ENCODE measurements at places on chromosomes 16 and 17.

DNA sequence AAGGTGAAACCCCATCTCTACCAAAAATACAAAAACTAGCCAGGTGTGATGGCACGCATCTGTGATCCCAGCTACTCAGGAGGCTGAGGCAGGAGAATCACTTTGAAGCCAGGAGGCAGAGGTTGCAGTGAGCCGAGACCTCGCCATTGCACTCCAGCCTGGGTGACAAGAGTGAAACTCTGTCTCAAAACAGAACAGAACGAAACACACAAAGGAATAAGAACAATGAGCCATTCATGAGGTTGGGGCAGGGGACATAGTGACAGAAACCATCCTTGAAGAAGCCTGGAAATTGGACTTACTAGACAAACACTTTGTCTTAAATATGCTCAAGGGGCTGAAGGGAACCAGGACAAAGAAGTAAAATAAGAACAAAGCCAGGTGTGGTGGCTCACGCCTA is 39.4 kb downstream of the WDR45B start:
- no peak for DNase-seq

GRCh38 chr16:89993971-89994370 is 25.3 kb downstream of the DBNDD1 start:
- DNase-seq: no peak

DNA sequence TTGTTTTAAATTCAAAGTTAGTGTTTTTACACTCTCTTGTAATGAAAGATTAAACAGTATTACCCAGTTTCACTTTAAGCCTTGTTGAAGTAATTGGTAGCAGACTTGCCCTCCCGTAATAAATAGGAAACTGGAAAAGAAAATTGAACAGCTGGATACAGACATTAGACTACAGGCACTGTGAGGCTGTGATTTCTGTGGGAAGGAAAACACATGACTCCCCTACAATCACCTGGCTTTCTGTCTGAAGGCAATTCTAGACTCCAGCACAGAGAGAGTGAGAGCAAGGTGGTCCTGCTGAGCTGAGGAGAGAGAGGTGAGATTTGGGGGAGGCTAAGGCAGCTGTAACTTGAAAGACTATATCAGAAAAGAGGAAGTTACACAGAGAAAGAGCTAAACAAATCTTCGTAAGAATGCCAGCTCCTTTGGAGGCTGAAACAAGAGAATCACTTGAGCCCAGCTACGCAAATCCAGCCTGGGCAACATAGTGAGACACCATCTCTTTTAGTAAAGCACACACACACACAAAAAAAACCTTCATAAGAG is 57.8 kb upstream of the CDYL2 start:
- DNase-seq: no peak

DNA sequence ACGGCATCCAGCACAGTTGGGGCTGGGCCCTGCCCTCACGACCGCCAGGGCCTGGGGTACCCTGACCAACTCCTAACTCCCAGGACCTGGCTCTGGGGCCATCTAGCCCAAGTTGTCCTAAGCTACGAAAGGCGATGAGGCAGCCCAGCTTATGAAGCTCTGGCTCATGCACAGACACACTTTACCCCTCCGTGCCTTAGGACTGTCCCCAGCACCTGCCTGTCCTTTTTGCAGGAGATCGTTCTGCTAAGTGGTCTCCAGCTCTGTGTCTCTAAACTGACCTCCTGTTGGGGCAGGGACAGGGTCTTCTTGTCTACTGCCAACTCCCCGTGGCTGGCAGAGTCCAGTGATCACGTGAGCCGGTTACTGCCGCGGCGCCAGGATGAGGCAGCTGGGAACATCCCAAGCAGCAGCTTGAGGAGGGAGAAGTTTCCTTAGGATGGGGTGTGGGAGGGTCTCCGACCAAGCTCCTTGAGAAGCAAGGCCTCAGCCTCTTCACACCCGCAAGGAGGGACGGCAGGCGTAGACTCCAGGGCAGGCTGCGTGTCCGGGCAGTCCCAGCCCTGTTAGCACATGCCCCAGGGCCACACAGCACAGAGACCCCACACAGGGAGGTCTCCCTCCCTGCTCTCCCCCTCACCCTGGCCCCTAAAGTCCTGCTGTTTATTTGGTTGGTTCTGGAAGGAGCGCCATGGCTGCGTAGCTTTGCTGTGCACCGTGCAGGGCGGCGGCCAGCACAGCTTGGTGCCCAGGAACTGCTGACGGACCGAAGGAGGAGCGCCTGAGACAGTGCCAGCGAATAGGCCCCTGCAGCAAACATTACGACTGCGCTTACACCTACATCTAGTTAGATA is 16.4 kb upstream of the METRNL start:
- peak; percentile 8 for DNase-seq

- no peak for DNase-seq
These were observed 90.7 kb downstream of the WWP2 start for GRCh38 chr16:69852815-69853214.

DNA sequence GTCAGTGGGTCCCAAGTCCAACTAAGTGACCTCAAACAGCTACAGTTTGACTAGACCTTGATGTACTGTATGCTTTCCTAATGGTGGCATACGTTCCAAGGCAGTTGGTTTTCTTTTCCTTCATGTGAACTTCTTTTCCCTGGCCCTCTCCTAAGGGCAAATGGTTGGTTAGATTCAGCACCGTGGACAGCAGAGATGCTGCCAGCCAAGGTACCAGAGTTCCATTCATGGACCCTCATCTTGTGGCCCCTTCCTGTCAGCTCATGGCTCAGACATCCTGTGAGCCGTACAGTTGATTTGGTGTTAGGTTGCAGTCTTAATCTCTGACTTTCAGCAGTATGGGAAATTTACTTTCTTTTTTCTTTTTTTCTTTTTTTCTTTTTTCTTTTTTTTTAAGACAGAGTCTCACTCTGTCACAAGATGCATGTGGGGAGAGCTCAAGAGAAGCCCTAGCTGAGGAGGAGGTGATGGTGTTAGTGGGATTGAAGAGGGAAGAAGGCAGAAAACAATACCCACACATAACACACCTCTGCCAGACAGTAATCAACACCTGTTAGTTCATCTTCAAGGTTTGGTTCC is 122.4 kb downstream of the USP31 start:
- no peak for DNase-seq

GRCh38 chr17:63516910-63517824 is 6.0 kb upstream of the KCNH6 start:
- DNase-seq: no peak

DNA sequence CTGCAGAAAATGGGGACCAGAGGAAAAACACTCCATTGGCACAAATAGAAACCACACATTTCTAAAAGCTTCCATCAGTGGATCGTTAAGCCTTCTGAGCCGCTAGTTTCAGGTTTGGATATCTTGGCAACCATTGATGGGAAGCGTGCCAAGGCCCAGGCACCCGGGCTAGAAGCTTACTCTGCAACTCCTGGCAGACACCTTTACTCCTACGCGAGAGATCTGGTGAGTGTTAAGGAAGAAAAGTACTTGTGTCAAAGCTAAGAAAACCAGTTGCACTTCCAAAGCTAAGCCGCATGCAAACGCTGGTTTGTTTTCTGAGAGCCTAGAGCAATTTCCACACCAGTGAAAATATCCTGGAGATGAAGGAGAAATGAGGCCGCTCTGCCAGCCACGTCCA is 472.4 kb downstream of the PMP22 start:
- DNase-seq: no peak

- DNase-seq: no peak
These were observed 5.6 kb upstream of the TUBG2 start for GRCh38 chr17:42653179-42654124.

DNA sequence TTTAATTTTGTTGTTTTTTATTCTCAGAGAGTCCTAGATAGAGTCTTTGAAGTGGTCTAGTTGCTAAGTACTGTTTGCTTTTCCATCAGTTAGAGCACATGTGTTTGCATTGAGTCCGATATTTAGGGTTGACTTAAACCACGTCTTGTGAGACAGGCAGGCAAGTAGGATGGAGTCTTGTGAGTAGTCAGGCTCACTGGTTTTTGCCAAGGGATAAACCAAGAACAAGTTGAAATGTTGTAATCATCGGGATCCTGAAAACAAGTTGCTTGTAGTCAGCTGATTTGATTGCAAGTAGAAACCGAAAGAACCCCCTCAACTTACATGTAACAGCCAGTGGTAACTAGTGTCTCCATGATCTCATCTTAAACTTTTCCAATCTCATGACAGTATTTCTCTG is 17.2 kb downstream of the ATP6V0A1 start:
- DNase-seq: no peak

- DNase-seq: peak; percentile 28
These were observed 2.4 kb downstream of the CRAMP1 start for GRCh38 chr16:1614456-1615102.

DNA sequence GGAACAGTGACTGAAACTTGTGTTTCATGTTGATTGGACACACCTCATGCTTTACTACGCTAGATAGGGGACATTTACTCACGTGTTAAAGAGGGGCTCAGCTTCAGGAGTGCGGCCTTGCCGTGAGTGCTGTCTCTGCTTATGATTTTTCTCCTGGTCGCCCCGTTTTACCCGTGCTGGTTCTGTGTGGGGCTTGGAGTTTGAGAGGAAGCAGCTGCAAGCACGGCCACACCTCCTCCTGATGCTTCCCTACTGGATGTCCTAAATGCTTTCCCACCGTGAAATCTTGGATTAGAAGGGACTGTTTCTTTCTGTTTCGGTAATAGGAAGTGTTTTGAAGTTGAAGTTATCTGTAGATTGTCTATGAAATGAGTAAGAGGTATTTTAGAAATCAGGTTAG is 54.0 kb upstream of the ZNF750 start:
- DNase-seq: no peak

DNA sequence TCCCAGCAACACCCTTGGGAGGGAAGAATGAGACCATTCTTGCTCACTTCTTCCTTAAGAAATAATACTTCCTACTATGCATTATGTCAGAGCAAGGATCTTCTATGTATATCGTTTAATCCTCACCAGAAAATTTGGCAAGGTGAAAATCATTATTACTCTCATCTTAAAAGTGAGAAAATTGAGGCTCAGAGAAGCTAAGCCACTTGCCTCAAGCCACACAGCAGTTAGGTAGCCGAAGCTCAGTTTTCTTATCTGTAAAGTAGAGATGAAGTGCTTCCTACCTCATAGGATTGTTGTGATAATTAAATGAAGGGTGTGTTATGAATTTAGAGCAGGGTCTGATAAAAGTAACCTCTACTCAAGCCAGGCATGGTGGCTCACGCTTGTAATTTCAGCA is 368.9 kb upstream of the ASIC2 start:
- DNase-seq: no peak

DNA sequence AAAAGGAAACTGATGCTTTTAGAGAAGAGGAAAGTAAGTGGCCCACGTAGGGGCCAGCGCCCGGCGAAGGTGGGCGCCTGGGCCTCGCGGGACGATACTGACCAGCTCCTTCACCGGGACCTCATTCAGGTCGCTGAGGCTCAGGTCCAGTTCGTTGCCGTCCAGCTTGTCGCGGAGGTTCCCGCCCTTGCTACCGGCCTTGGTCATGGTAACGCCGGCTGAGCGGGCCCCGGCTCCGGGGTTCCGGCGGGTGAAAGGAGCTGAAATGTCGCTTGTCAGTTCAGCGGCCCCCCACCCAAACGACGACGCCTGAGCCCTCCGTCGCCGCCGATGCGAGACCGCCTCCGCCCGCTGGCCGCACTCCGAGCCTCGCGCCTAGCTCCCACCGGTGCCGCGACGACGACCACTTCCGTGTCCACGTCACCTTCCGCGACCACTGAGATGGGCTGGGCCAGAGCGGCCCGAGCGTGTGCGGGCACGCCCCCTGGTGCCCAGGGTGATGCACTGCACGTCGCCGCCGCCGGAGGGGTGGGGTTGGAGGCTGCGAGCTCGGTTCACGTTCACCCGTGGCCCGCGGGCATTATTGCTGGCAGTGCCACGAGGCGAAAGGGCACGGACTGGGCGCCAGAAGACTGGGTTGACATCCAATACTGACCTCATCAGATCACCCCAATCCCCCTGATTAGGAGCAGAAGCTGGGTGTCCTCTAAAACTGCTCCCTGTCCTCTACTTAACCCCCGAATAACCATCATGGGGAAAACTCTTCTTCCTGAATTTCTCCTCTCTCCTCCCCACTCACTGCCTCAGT is at the start of gene LRRC59:
LRRC59 (minus strand) TSS at position 413 of the 808 bp plus-strand sequence; CDS start at position 207, 206 bp downstream.
- peak; percentile 92 for DNase-seq

GRCh38 chr16:74836111-74836671 is 61.6 kb upstream of the FA2H start:
- DNase-seq: no peak

- no peak for DNase-seq
These were observed 97.9 kb upstream of the NOG start for GRCh38 chr17:56495556-56495955.

DNA sequence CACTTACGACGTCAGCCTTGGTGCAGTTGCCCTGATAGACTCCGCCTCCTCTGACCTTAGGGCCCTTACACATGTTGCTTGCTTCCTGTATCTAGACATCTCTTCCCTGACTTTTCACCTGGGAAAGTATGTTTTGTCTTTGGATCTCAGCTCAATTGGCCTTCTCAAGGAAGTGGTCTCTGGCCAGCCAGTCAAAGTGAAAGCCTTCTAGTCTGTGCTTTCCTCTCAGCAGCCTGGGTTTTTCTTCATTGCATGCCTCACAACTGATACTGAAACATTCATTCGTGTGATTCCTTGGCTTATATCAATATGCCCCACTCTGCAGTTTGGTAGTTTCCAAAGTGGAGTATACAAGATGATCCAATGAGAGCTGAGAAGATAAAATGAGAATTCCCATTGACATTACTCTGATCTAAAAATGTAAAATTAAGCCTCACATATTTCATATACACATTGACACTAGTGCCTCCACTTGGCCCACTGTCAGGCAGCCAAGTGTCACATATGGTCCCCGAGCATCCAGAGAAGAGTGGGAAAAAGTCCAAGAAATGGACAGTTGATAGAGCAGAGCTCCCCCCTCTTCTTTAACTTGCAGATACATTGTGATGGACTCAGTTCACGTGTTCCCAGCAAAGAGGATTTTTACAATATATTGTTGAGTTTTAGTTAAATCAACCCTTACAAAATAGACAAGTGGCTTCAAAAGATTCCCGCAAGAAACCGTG is 371.2 kb upstream of the ASIC2 start:
- no peak for DNase-seq

DNA sequence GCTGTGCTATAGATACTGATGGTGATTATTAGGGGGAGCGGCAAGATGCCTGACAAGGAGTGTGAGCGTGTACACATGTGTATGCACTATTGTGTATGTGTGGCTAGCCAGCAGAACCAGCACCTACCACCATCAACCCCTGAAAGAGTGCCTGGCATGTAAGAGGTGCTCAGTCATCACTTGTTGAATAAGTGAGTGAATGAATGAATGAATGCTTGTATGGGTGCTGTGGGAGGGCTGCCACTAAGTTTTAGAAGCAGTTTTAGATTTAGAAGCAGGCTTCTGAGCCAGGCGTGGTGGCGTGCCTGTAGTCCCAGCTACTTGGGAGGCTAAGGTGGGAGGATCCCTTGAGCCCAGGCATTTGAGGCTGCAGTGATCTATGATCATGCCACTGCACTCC is 37.0 kb downstream of the RAB11FIP4 start:
- DNase-seq: no peak

DNA sequence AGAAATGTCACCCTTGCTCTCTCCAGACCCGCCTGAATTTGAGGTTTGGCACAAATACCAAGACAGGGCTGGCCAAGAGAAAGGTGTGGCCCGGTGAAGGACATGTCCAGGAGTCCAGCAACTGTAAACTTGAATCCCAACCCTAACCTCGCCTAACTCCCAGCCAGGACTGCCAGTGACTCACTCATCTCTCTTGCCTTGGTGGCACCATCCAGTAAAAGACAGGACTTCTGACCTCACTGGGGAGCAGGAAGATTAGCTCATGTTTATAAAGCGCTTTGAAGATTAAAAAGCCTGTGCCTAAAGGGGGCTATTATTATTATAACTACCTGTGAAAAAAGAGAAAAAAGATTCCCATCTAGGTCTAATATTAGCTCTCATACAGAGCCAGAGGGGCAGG is 335.3 kb downstream of the SOX9 start:
- no peak for DNase-seq
